ENCODE measurements at places on chromosomes 5 and 9.

GRCh38 chr5:107389775-107390148, 281.0 kb downstream of the EFNA5 start:
- DNase-seq, result no peak

DNA sequence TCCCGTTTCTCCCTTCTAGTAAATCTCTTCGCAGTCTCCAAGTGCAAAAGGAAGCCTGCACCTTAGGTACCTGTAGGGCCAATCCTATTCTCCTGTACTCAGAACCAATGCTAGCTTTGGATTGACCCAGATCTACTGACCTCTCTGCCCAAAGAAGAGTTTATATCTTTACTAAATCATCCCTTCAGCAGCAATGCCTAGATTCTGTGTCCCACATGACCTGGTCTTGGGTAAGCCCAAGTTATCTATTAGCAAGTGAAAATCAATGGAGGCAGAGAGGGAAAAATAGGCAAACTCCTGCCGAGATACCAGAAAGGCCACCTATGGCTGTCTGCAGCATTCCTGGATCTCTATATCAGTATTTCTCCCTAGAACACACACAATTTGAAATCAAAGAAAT, 60.0 kb downstream of the SUSD1 start:
- no peak for DNase-seq

- DNase-seq, result no peak
Measured at GRCh38 chr5:140555747-140556312, 1.4 kb downstream of the SRA1 start.

GRCh38 chr9:18447131-18447530, 26.8 kb upstream of the ADAMTSL1 start:
- no peak for DNase-seq

DNA sequence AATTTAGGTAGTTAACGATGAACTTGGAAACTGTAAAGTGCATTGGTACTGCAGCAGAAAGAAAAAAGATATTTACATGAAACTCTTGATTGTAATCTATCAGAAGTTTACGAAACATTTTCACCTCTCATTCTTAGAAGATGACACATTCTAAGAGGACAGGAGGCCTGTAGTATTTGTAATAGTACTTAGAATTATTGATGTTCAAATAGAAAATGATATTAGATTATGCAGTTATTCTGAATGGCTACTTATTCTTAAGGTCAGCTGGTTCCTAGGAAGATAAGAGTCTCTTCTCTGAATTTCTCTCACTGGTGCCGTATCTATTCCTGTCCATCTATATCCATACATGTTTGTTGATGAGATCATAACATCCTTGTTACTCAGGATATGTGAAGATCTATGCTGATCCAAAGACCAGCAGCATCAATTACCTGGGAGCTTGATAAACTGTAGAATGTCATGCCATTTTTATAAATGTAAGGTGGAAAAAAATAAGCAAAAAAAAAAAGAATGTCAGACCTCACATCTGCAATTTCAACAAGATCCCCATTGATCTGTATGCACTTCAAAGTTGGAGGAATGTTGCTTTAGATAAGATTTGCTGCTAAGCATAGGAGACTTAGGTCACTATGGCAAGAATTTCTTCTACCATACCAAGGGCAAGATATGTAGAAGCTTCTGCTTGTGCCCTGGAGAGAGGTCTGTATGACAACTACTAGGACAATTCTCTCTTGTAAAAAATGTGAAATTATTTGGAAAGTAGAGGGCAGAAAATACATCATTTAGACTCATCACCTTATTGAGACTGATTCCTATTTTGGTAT, 42.4 kb upstream of the RICTOR start:
- DNase-seq, result no peak

GRCh38 chr5:59584858-59585846, 308.4 kb downstream of the PDE4D start:
- no peak for DNase-seq

GRCh38 chr5:39623291-39623865, 198.6 kb upstream of the DAB2 start:
- DNase-seq, result no peak

GRCh38 chr9:114412048-114412683, 24.4 kb upstream of the AKNA start:
- DNase-seq, result no peak
